ENCODE measurements at places on chromosomes 3 and 15.
A peak's percentile ranks its signal among the peaks of the same experiment; 100 is the strongest.

DNA sequence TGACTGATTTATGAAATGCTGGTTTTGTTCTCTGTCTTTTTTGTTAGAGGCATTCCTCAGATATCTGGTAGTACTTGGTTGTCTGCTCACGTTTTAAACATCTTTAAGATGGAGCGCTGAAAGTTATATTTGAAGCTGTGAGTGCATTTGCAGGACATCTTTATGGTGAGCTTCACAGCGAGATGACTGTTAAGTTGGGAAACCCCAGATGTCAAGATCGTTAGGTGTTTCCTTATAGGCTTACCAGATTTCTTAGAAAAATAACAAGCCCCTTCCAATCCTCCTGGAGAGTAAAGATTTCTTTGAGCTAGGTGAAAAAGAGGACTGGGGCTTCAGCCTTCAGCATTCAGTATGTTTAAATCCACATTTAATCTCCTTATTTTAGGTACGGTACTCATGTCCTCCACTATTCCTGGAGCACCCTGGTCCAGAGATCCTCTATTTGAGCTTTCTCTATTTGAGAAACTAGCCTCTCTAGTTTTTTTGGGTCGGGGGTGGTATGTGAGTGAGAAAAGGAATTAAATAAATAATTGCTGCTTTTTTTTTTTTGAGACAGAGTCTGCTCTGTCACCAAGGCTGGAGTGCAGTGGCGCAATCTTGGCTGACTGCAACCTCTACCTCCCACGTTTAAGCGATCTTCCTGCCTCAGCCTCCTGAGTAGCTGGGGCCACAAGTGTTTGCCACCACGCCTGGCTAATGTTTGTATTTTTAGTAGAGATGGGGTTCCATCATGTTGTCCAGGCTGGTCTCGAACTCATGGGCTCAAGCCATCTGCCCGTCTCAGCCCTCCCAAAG, 72.3 kb downstream of the ZNF609 start:
- no peak for DNase-seq

DNA sequence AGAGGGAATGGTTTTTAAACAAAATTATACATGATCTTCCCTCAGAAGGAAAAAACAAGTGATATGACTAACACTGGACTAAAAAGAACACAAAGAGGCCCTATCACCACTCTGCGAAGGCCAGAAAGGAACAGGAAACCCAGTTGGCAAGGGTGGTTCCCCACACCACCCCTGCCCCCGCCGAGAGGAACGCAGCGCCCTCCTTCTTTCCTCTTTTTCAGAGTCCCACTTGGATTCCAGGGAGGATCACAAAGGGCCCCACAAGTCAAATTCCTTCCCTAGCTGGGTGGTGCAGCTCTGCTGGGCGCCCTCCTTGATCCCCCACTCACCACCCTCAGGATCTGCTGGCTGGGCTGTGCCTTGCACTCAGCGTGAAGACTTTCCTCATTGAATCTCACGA, 29.8 kb downstream of the PLA1A start:
- no peak for DNase-seq

DNA sequence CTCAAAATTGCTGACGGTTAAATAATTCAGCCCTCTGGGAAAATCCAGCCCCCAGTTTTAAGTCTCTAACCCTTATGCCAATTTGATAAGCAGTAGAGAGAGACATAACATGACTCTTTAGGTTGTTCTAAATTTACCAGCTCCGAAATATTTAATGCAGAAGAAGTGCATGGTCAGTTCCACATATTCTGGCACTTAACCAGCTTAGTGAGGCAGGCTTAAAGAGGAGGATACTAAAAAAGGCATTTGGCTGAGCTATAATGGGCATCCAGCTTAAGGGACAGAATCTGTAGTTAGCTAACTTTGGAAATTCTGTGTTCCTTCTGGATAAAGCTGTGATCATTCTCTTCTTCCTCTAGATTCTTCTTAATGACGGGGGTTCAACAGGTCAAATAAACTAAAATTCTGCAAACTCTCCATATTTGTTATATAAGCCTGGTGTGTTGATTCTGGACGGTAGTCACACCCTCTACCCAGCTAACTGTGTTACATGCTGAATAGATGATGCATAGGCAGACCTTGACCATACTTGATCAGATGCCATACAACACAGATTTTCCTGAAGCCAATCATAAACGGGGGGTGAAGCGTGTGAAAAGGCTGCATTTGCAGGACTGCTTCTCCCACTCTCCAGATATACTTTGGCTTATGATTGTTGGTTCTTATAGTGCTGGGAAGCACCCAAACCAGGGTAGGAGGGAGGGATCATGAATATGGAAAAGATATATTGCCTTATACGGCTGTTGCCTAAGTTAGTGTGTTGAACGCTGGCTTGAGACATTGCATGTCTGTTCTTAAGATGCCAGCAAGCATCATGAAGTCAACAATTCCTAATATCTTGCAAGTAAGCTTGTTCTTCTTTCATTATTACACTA, 118.4 kb downstream of the FGF12 start:
- DNase-seq = no peak

DNA sequence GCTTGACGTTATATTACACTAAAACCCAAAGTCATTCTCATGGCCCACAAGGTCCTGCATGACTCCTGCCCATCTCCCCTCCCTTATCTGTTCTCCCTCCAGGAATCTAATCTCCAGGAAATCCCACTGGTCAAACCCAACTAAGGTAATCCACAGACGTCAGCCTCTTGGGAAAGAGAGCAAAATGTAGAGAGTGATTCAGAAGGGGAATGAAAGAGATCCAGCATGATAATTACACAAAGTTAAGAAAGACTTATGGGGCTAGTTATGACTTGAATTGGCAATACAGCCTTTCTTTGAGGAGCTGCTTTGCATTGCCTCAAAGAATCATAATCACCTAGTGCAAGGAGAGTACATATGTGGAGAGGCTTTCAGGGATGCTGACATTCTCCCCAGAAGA, 137.8 kb upstream of the MYRIP start:
- no peak for DNase-seq

GRCh38 chr3:46350262-46350565, 3.7 kb upstream of the CCR2 start:
- no peak for DNase-seq

DNA sequence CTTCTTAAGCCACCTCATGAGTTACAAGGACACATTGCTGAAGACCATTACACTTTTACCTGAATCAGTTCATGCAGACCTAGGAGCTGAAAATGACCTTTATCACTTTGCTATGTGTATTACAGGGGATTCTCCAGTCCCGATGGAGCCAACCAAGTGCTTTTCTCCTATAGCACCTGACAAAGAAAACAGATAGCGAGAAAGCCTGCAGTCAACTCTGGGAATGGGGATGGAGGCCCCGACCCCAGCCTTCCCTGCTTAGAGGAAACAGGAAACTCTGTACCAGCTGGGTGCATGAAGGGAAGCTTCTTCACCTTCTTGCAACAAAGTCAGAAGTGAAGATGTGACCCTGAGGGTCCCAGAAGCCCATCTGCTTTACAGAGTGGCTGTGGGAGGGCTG, 168.3 kb upstream of the SEMA6D start:
- DNase-seq = no peak

- no peak for DNase-seq
Measured at GRCh38 chr3:38545983-38546382, 49.8 kb downstream of the EXOG start.

GRCh38 chr15:66622591-66623022, 56.8 kb upstream of the LCTL start:
- no peak for DNase-seq

DNA sequence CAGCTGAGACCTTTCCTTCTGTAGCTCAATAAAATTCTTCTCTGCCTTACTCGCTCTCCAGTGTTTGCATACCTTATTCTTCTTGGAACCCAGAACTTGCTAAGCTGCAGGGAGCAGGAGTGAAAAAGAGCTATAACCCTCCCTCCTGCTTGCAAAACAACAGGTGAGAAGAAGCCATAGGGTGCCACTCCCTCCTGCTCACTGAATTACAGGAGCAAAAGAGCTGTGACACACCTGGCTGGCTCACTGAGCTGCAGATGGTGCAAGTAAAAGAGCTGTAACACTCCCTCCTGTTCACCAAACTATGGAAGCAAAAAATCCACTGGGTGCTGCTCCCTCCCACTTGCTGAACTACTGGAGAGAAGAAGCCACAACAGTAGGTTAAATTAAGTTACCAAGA, 44.2 kb upstream of the C2CD4B start:
- DNase-seq = no peak

GRCh38 chr15:35657679-35658311, 111.8 kb upstream of the DPH6 start:
- peak; percentile 76 for DNase-seq

- peak; percentile 24 for DNase-seq
Measured at GRCh38 chr3:57164217-57164656, 916 bp downstream of the IL17RD start.

DNA sequence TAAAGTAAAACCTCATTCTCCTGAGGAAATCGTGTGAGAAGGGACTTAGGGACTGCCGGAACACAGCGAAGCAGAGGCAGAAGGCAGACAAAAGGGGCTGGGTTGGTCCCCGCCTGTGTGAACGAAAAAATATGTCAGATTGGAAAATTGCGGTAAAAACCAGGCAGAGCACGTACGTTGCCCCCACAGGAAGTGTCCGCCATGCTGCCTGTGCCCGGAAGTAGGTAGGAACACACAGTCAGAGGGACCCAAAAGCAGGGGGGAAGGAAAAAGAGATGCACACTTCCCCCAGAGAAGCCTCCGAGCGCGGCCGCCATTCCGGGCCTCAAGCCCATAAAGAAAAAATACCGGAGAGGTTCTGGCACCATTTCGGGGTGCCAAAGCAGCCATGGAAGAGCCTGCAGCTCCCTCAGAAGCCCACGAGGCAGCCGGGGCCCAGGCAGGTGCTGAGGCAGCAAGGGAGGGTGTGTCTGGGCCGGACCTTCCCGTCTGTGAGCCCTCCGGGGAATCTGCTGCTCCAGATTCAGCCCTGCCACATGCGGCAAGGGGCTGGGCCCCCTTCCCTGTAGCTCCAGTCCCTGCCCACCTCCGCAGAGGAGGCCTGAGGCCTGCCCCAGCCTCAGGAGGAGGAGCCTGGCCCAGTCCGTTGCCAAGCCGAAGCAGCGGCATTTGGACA, at the start of gene MKRN3:
Gene MKRN3, plus strand, starts transcription at position 280 of the 676 bp plus-strand sequence. Its CDS starts 109 bp downstream, at position 389.
- peak; percentile 42 for DNase-seq
